NCI-H1092 (cell line): ENCODE measurements at places on chromosomes 4 and X.

- no peak for DNase-seq
These were observed 790.1 kb downstream of the DMD start for GRCh38 chrX:32421266-32421665.

DNA sequence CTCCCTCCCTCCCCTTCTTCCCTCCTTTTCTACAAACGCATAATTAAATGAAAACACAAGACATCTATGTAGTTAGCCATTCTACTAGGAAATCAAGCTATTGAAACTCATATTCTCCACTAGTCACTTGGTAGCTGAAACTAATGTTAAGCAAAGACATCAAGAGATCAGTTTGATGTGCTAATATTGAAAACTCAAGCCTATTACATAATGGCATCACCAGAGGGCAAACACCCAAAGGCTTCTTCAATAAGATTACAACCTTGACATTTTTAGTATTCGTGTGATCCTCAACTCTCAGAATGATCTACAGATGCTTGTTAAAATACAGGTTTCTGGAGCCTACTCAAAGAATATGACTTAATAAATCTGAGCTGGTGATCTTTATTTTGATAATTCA lies 6.2 kb upstream of the GUCY1A1 start:
- DNase-seq, result no peak

GRCh38 chr4:119212964-119213606 lies 572 bp downstream of the USP53 start:
- DNase-seq, result peak; percentile 45

DNA sequence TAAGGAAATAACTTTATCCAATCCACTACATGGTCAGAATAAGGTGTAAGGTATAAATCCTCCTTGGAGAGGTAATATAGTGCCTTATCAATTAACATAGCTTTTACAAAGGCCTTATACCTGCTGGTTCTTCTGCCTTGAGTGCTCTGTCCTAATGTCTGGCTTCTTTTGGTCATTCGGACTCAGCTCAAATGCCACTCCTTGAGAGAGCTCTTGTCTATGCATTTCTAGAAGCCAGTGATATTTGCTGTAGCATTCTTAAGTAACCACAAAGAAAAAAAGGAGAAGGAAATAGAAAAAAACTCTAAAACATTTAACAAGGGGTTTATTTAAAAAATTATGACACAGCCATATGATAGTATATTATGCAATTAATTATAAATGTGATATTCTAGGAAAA lies 444.8 kb upstream of the SLIT2 start:
- DNase-seq, result no peak

DNA sequence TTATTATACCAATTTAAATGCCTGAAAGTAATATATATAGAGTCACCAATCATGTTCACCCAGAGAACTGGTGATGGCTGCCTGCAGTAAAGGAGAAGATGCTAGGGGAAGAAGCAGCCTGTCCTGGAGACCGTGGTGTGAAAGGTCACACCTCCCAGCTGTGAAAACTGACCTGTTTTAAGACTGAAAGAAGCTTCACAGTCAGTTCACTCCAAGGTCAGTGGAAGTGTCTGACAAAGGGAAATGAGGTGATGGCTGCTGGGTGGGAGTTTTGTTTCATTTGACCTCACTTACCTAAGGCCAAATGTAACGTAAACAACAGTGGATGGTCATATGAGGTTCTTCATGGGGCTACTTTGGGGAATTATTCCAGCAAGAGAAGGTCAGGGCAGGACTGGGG lies 352.1 kb upstream of the GATB start:
- DNase-seq, result no peak

GRCh38 chrX:107978707-107979307 lies 3.4 kb downstream of the TEX13B start:
- DNase-seq, result no peak

DNA sequence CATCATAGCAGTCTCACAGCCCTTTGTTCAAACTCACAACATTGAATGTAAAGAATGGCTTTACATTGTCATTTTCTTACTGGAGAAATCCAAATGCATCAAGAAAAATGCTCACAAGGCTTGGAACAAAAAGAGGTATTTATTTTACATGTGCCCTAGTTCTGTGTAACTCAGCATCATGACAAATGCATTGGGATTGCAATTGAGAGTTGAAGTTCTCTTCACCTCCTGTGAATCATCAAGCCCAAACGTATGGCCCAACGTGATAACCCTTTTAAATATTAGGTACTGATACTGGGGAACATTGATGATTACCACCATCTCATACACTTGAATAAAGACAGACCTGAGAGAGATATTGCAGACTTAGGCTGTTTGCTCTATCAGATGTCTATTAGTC lies 61.6 kb downstream of the GASK1B start:
- DNase-seq, result no peak

GRCh38 chr4:98659106-98659592 lies 738 bp upstream of the TSPAN5 start:
- no peak for DNase-seq

- no peak for DNase-seq
These were observed 1105.1 kb upstream of the TENM3 start for GRCh38 chr4:181138116-181138515.

GRCh38 chr4:141896687-141897086 lies 260.3 kb downstream of the IL15 start:
- DNase-seq, result no peak

GRCh38 chr4:82744284-82744968 lies 54.2 kb downstream of the SCD5 start:
- no peak for DNase-seq

DNA sequence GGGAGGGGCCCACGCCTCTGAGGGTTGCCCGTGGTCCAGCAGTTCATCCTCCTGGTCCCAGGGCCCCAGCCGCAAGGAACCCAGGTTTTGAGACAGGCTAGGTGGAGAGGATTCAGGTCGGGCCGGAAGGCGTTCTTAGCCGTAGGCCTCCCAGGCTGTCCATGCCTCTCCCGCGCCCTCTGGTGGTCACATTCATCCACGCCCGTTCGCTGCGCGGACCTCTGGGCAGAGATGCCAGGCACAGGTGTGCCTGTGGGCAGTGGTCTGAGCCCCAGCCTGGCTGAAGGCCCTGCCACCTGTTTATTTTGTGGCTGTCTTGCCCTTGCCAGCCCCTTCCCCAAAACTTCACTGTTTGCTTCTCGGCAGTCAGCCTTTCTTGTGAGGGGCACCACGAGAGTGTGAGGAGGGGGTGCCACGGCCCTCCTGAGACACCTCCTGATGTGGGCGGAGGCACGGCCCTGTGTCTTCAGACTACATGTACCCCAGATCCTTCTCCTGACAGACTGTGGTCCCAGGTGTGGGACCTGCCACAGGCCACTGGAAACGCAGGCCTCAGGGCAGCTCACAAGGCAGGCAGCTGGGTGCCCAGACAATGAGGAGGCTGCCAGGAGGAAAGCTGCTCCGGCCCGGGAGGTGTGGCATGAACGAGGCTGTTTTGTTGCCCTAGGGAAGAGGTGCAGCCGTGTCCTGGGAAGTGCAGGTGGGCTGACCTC lies 5.0 kb downstream of the UVSSA start:
- DNase-seq, result peak; percentile 66

- DNase-seq, result no peak
These were observed 572.5 kb downstream of the MAGEB5 start for GRCh38 chrX:26788402-26788998.

DNA sequence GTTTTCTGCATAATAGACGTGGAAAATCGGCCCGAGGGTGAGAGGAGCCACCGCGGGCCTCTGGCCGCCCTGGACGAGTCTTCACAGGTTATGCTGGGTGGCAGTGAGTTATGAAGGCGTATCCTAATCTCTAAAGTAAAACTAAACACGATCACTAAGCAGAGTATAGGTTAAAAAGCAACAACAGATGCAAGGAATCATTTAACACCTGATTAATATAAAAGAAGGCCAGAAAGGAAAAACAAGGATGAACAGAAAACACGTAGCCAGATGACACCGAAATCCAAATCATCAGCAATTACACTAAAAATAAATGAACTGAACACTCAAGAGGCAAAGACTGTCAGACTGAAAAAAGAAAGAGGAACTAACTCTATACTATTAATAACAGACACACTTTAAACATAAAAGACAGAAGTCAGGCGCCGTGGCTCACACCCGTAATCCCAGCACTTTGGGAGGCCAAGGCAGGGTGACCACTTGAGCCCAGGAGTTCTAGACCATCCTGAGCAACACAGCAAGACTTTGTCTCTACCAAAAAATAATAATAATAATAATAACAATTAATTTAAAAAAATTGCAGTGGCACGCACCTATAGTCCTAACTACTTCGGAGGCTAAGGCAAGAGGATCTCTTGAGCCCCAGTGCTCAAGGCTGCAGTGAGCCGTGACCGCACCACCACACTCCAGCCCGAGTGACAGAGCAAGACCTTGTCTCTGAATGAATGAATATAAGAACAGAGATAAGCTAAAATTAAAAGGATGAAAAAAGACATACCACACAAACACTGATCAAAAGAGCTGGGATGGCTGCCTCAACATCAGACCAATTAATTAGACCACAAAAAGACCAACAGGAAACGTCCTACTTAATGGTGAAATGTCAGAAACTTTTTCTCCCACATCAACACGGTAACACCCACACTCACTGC lies 30.0 kb downstream of the CTBP1 start:
- DNase-seq, result no peak

GRCh38 chr4:63036159-63036866 lies 1372.9 kb downstream of the TECRL start:
- no peak for DNase-seq

- DNase-seq, result peak; percentile 1
These were observed 880.8 kb downstream of the TECRL start for GRCh38 chr4:63528256-63528991.

DNA sequence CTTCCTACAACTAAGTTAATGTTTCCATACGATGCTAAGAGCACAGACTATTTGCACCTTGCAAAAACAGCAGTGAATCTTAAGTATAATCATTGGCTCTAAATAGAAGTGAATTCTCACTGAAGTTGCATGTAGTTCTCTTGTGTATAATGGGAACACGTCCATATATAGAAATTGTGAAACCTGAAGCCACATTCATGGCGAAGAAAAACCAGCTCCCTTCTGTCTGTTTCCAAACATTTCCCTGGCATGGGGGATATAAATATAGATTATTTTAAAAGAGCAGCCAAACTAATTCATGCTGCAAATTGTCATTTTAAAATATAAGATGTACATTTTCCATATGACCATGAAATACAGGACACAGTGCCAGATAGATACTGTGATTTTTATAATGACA lies 71.1 kb downstream of the TRAM1L1 start:
- DNase-seq, result no peak

GRCh38 chr4:39330353-39330752 lies 35.8 kb downstream of the RFC1 start:
- DNase-seq, result no peak

DNA sequence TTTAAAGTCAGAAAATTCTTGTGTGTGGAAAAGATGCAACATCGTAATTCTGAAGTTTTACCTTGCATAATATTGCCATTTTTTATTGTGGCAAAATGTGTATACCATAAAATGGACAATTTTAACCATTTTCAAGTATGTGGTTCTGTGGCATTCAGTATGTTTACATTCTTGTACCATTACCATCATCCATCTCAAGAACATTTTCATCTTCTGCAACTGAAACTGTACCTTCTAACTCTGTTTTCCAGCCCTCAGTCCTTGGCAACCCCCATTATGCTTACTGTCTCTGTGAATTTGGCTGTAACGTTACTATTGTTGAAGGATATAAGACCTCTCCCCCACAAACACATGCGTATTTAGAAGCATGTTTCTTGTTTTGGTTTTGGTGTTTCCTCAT lies 123.2 kb downstream of the BMPR1B start:
- no peak for DNase-seq

DNA sequence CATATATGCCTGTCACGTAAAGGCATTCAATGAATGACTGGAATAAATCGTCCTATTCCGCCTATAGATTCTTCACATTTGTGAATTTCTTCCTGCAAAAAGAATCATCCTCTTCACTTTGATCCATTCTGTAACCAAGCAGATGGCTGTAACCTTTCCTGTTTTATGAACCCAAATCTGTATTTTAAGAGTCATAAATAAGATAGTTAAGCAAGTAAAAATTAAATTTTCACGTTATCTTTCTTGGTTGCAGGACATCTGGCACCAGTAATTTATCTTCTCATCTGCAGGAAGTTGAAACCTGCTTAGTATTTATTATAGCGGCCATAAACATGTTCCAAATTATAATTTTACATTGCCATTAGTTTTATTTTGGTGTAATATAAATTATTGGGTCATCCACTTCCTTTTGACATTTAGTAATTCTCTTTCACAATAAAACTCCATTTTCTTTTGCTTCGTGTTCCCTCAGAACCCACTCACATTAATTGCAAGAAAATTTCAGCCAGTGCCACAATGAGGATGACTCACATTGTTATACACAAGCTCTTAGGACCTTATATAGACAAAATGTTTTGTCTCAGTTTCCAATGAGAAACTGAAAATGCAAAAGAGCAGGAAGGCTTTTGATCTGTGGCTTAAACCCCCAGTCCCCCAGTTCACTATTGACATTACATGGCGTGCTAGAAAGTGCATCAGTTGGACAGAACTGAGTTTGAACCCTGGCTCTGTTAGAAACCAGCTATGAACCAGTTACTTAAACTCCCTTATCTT lies 51.1 kb downstream of the TMEM156 start:
- no peak for DNase-seq

DNA sequence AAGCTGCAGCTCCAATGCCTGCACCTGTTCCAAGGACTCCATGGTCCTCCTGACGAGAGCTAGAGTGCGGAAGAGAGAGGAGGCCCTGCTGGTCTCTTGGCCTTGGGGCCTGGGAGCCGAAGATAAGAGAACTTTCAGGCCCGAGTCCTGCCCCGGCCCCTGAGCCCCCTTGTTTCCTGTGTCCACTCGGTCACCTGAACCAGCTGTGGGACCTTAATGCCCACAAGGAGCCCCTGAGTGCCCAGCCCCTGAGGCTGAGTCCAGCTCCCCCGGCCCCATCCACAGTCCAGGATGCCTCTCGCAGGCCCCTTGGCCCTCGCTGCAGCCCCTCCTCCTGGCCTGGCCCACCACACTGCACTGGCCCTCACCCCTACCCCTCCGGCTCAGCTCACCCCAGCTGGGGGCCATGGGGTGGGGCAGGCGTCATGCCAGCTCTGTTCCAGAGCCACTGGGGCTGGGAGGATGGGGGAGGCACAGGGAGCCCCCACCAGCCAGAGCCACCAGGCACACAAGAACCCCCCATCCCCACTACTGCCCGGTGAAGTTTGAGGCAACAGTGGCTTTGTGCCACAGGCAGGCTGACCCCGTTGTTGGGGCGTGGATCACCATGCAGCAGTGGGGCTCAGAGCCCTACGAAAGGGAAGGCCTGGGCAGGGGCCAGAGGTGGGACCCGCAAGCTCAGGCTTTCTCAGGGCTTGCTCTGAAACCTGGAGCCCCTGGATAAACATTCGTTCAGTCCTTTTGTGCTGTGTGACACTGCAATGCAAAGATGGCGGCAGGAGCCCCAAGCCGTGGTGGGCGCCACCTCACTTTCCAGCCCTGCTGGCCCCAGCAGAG lies 14.1 kb downstream of the NAT8L start:
- no peak for DNase-seq

DNA sequence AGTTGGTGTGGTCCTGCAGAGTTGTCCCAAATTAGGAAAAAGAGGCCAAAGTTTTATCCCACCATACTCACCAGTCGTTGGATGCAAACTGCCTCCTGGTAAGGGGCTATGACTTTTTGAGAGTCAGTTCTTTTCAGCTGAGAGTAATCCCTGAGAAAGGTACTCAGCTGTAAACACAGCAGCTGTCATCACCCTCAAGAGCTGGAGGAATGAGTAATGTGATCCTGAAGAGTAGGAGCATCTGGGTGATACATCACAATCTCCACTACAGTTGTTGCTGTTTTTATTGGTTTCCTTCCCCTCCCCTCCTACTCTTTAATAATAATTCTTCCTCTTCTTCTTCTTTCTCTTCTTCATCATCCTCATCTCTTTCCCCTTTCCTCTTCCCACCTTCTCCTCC lies 5.7 kb downstream of the MAGEE1 start:
- DNase-seq, result no peak
